ENCODE measurements at places on chromosomes 1 and 21.

DNA sequence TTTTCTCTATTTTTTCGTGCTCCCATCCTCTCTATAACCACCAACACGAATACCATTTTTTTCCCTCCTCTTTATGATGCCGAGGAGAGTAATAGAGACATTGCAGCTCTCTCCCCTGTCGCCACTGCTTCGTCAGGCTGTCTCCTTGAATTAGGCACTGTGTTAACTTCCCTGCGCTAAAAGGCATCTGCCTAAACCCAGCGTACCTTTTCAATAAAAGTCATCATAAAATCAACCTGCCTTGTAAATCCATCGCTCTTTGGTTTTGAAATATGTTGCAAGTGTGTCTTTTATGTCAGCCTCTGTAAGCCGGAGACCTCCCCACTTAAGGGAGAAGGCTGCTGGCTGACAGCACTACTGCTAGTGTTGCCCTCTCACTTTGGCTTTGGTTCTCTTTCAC lies 8.7 kb downstream of the RNF220 start:
- no peak for DNase-seq

DNA sequence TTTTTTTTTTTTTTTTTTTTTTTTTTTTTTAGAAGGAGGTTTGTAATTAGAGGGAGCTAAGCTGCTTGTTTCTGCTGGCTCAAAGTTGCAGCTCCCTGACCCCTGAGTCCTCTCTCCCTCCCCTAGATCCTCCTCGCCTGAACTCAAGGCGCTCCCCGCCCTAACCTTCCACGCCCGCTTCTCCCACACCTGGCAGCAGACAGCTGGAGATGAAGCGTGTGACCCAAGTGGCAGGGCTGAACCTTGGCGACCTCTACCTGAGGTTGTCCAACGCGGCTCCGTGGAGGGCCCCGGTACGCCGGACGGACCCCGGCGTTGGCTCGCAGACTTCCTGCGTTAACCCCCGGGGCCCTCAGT lies 795 bp downstream of the NGF start:
- DNase-seq = no peak

GRCh38 chr1:15755021-15755645 lies 3.5 kb upstream of the FBLIM1 start:
- no peak for DNase-seq

- DNase-seq = no peak
These were observed 40.9 kb downstream of the SMYD2 start for GRCh38 chr1:214321705-214322453.

- no peak for DNase-seq
These were observed 152.7 kb upstream of the COL6A1 start for GRCh38 chr21:45828580-45829570.

- no peak for DNase-seq
These were observed 26.9 kb upstream of the ESRRG start for GRCh38 chr1:216750031-216750627.

DNA sequence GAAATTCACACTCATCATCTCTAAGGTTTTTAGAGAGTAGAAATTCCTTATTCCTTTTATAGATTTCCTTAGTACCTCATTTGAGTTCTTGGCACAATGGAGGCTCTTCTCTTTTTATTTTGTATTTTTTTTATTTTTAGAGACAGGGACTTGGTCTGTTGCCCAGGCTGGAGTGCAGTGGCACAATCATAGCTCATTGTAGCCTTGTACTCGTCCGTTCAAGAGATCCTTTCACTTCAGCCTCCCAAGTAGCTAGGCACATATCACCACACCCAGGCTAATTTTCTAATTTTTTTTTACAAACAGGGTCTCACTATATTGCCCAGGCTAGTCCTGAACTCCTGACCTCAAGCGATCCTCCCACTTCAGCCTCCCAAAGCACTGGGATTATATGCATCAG lies 29.6 kb downstream of the RGL1 start:
- no peak for DNase-seq

DNA sequence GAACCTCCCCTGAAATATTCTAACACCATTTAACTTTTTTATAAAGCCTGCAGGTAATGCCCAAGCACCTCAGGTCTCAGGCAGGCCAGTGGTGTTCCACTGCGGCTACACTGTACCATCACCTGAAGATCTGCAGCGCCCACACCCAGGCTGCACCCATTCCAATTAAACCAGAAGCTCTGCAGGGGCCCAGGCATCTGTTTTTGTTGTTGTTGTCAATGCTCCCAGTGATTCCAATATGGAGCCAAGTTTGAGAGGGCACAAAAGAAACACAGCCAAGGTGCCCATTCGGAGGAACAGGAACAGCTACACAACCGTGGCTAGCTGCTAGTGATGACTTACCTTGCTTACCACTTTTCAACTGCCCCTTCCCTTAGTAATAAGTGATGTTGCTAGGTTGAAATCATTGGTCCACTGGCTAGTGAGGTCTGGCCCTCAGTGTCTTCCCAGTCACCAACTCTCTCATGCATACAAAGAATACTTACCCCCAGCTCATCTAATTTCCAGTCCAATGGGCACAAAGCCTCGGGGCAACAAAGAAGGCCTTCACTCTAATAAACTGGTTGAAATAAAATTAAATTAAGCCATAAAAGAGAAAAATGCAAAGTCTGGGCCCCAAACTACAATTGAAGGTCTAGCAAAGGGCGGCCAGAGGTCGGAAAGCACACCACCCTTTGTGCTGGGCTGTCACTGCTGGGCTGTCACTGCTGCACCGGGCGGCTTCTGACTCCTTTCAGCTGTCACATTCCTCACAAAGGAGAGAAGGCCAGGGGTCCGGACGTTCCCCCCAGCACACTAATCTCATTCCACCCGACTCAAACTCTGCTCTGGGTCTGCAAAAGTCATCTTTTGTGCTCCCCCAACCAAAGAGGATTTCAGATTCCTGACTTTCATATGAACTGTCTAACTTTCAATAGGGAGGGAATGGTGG lies 34.9 kb downstream of the SIPA1L2 start:
- DNase-seq = no peak

DNA sequence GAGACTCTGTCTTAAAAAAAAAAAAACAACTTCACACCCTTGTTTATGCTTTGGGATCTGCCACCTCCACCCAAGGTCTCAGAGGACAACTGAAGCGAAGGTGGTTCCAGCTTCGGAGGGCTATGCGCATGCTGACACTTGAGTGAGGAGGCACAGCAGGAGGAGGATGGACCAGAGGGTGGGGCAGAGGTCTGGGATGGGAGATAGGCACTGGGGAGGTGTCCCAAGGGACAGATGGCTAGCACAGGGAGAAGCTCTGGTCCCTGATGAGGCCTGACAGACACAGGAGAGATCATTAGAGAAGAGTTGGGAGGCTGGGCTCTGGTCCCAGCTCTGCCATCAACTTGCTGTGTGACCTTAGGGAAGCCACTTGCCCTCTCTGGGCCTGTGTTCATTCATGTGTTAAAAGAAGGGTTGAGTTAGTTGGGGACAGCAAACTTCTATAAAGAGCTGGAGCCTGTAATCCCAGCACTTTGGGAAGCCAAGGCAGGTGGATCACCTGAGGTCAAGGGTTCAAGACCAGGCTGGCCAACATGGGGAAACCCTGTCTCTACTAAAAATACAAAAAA lies 16.8 kb downstream of the E2F2 start:
- no peak for DNase-seq

- DNase-seq = no peak
These were observed 47.3 kb upstream of the PLPPR4 start for GRCh38 chr1:99216956-99217355.

DNA sequence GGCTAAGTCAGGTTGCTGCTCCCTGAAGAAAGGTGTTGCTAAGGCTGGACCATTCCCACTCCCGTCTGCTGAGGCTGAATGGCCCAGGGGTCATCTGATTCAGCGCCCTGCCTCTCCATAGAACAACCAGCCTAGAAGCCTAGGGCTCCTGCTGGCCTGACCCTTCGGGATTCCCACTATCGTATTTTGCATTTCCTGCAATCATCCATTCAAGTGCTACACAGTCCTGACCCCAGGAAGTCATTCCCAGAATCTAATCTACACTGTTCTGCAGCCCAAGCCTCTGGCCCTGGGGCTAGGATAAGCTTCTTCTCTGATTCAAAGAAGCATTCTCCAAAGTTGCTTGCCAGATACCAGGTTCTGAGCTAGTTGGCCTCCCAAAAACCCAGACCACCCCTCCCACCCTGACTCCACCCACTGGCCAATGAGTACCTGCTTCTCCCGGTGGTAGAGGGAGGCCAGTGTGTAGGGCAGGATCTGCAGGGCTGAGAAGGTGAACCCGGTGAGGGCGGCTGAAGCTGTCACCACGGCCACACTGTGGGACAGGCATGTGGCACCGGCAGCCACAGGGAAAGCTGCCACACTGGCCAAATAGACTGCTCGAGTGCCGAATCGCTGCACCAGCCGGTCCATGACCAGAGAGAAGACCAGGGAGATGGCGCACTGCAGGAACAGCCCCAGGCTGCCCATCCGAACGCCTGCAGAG lies 18.7 kb downstream of the SLC45A3 start:
- no peak for DNase-seq

DNA sequence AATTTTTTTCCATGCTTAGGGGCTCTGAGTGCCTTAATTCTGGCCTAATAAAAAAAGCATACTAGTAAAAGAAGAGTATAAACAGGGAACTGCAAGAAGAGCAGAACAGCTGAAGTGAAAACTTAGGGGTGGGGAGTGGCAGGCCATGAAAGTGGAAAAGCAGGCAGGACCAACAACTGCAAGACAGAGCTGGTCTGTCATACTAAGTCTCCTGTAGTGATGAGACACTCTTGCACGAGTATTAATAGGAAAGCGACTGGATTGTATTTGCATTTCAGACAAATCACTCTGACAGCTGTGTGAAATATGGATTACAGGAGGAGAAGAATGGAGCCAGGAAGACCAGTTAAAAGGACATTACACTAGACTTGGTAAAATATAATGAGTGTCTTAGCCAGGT lies 449.9 kb downstream of the NUF2 start:
- no peak for DNase-seq

DNA sequence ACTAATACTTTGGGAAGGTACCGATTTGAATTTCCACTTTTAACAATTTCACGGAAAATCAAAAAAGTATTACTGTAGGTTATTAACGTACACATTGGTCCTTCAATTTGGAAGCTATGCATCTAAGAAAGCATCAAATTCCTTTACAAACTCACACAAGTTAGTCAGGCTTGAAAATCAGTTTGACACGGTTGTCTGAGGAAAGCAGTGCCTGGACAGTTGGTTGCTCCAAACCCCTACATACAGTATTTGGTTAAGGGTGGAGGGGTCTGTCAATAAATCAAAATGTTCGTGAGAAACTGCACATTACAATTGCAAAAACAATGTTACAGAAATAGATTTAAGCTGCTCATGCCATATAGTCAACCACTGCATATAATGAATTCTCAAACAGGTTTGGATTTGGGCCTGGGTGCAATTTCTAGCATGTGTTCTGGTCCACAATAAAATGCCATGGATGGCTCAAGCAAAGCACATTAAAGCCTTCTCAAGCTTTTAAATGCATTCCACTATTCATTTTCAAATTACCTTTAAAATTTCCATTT lies 19.9 kb upstream of the RBM34 start:
- no peak for DNase-seq

DNA sequence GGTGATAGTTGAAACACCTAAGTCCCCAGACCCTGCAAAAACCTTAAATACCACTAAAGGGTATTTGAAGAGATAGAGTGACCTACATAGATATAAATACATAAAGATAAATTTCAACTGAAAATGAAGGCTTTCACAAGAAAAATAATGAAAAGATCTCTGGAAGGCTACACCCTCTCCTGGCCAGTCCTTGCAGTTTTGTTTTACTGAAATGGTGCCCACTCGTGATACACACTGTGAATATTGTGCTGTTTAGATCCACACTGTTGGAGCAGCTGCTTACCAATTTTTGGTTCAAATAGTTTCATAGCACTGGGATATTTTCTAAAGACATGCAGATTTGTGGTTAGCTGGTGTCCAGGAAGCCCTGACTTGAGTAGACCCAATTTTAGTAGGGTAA lies 31.5 kb upstream of the RNF187 start:
- no peak for DNase-seq

- DNase-seq = no peak
These were observed 7.5 kb upstream of the PSEN2 start for GRCh38 chr1:226862890-226863289.

GRCh38 chr1:7345516-7345915 lies 425.6 kb upstream of the VAMP3 start:
- no peak for DNase-seq

DNA sequence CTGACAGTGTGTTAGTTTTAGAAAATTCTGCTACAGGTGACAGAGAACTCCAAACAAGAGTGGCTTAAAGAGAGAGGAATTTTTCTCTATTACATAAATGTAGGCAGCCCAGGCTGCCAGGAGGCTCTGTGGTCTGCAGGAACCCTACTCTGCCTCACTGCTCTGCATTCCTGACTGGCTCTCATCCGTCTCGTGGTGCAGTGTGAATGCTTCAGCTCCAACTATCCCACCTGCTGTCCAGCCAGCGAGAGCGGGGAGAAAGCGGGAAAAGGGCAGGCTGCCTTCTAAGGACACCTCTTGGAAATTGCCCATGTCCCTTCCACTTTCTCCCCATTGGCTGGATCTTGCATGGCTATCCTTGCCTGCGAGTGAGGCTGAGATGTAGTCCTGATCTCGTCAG lies 131.3 kb downstream of the PEX14 start:
- no peak for DNase-seq

- no peak for DNase-seq
These were observed 17.2 kb downstream of the CC2D1B start for GRCh38 chr1:52348704-52349300.

GRCh38 chr1:44418022-44418673 lies 13.1 kb downstream of the RNF220 start:
- no peak for DNase-seq

- DNase-seq = no peak
These were observed 136.6 kb downstream of the SYF2 start for GRCh38 chr1:25095635-25096200.

- DNase-seq = no peak
These were observed 388.8 kb downstream of the NTNG1 start for GRCh38 chr1:107529511-107530149.

DNA sequence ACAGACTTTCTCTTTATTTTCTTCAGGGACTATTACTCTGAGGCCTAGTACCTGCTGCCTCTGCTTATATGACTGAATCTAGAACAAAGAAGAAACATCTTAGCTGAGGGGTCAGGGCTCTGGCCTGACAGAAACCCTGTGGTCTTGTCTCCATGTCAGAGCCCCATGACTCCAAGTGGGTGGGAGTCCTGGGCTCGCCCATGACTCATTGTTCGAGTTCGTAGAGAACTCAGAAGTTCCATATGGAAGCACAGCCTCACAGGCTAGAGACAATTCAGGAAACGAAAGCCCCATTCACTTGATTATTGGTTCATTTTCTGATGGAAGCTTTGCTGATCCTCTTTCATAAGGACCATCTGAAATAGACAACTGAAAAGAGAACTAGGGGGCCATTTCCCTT lies 73.2 kb downstream of the CD58 start:
- DNase-seq = no peak

DNA sequence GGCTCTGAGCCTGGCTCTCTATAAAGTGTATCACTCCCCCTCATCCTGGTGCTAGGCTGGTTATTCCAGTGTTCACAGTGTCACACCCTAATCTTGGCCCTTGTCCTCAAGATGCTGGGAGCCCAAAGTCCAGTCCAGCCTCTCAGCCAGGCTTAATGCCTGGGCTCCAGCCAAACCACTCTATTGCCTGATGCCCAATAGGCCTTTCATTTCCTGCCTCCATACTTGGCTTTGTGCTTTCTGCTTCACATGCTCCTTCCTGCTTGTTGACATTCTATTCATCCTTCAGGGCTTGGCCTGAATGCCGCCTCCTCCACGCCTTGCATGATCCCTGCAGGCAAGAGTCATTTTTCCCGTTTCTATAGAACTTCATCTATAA lies 1.7 kb downstream of the KLHDC8A start:
- no peak for DNase-seq
